ENCODE measurements at places on chromosomes 3 and 15.

GRCh38 chr15:70560617-70561328, 202.6 kb downstream of the UACA start:
- DNase-seq: no peak

DNA sequence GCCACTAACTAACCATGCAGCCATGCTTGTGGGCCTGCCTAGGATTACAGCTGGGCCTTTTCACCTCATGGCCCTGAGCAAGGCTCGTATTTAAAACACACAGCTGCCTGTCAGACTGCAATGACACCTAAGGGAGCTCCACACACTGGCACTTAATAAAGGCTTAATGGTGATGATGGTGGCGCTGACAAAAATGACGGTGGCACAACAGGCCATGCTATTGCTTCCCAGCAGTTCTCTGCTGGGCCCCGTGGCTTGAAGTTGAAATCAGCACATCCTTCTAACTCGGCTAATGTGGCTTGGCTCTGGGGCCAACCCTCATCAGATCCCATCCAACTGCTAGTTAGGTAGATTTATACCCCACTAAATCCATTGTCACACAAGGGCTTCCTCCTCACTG, 112.9 kb downstream of the FHIT start:
- no peak for DNase-seq

GRCh38 chr3:38454178-38454883, 641 bp downstream of the ACVR2B start:
- DNase-seq: peak; percentile 68

GRCh38 chr3:52225452-52226228, at the start of gene TLR9:
TSS of gene TLR9 (minus strand) at chr3:52225645. CDS start at chr3:52225529, 116 bp downstream.
- DNase-seq: no peak

DNA sequence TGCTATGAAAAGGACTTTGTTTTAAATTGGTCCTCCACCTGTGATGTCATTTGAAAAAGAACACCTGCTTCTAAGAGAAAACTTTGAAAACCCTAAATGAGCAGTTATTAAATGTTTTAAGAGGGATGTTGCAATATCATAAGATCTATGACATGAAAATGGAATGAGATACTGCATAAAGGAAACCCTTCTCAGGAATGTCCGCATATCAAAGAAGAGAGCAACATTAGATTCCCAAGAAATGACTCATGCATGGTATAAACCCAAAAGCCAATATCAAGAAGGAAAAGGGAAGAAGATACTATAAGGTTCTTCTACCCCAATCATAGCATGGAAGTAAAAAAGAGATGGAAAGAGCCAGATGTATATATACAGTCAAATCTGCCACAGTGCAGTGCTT, 627.5 kb upstream of the LMCD1 start:
- no peak for DNase-seq

- DNase-seq: no peak
Observed at GRCh38 chr3:65563861-65564260, 474.9 kb downstream of the MAGI1 start.

- DNase-seq: no peak
Observed at GRCh38 chr3:4529876-4530588, 36.9 kb downstream of the ITPR1 start.

GRCh38 chr3:183884097-183884426, 618 bp downstream of the PARL start:
- no peak for DNase-seq

DNA sequence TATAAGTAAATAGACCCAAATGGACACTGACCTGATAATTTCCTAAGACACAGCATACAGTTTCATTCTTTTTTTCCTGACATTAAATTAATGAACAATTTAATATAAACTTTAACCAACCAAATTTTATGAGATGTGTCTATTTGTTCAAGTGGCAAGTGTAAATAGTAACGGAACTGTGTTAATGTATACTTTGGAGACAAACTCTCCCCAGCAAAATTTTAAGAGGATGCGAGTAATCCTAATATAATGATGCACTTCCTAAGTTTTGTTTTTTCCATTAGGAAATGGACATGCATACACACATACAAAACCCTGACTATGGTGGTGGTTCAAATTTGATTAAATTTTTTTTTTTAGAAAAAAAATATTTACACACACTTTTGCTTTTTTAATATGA, 38.5 kb upstream of the MYH15 start:
- no peak for DNase-seq

- DNase-seq: peak; percentile 27
Observed at GRCh38 chr15:48358229-48359152, 27.3 kb downstream of the DUT start.

DNA sequence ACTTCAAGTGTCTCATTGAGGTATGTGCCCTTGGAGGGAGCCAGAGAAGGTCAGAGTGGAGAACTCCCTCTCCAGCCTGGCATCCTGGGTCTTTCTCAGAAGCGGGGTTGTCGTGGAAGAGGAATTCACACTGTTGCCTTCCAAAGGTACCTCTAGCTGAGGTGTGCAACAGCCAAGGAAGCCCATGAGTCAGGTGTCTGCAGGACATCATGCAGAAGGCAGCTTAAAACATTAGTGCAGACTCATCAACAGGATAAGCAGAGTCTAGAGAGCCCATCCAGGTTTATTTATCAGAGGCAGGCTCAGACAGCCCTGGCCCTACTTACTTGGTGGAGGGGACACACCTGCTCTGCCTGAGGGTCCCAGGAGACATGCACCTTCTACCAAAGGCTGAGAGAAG, 95.6 kb upstream of the TPM1 start:
- no peak for DNase-seq

DNA sequence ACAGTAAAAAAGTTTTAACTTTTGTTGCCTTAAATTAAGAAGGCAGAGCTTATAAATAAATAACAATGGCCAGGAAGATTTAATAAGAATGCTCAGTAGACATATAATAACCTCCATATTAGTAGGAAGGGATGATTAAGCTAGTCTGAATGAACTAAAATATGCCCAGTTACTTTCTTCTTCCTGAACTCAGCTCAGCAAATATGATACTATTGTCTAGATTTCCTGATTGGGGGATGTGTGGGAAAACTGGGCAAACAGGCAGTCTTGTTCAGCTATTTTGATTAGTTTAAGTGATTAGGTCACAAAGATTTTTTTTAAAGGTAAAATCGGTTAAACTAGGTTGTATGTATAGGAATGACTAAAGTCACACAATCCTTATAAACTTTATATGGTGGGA, 167.2 kb upstream of the SLC2A2 start:
- DNase-seq: no peak

- DNase-seq: peak; percentile 19
Observed at GRCh38 chr15:64842096-64842939, 603 bp downstream of the PLEKHO2 start.

DNA sequence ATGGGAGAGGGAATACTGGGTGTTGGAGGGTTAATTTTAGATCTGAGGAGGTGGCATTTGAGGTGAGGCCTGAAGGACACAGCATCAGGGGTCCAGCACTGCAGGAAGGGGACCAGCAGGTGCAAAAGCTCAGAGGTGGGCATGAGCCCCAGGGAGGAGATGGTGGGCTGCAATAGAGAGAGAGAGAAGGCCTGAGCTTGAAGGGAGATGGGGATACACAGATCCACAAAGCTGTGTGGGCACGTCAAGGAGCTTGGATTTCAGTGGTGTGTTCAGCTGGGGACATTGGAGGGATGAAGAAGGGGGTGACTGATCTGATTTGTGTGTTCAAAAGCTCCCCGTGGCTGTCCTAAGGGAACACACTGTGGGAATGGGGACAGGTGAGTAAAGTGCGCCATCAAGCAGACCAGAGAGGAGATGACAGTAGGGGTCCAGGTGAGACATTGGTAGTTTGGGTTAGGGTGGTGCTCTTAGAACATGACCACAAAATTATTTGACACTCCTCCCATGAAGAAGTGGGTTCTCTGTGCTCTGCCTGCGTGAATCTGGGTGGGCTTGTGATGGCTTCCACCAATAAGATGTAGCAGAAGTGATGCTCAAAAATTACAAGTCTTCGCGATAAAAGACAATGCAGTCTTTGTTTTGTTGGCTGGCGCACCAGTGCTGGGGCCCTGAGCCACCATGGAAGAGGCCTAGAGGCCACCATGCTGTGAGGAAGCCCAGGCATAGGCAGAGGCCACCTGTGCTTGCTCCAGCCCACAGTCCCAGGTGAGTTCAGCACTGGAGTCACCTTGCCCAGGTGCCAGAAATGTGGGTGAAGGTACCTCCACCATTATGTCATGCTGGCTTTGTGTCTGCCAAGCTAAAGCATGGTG, 1.9 kb upstream of the WNT7A start:
- DNase-seq: no peak

GRCh38 chr3:14832975-14833722, 14.4 kb downstream of the FGD5 start:
- no peak for DNase-seq

DNA sequence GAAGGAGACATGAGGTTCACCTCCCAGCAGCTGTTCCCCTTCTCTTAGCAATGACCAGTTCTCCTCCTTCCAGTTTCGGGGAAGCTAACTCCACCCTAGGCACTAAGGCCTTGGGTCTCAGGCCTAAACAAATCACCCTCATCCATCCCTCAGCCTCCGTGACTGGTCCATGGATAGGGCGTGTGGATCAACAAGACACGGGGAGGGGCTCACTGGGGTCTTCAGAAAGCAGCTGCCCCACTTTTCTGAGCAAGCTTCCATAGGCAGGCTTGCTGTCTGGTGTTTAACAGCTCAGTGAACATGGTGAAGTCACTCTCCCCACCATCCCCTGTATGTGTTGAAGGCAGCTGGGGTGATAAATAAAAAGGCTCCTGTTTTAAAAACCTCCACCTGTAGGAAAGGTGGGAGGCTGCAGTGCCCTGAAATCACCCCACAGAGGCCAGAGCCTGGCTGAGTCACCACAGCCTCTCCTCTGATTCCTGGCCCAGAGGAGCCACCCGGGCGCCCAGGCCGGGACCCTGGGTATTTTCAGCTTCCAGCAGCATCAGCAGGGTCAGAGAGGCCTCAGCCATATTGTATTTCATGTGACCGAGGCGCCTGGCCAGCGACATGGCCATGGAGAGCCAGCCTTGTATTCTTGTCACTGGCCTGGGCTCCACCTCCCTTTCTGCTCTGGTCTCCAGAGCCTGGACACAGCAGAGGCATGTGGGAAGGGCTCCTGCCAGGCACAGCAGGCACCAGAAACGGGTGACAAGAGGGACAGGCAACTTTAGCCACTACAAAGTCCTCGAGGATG, 60.3 kb upstream of the HERC1 start:
- no peak for DNase-seq

DNA sequence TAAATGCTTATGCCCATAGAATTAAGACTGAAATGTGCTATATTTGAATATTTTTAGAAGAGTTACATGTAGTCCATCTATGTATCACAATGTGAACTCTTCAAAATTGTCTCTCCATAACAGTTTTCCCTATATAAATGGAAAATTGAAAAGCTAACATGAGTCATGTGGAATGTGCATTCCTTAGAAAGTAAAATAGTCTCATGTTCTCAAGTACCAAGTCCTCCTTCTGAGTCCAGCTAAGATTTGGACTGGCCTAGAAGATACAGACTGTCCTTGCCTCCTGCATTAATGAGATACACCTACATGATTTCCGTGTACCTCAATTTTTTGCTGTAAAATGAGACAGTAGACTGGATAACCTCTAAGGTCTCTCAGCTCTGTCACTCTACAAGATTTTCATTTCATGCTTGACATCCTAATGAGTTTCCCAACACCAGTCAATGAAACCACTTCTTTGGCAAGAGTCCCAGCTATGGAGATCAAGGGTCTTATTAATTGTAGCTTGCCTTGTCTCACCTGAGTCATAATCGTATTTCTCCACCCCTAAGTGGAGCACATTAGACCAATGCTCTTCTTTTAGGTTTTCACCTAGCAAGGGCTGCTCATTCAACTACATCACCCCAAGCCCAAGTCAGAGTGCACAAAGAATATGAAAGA, 350.6 kb upstream of the IL12A start:
- peak; percentile 37 for DNase-seq

DNA sequence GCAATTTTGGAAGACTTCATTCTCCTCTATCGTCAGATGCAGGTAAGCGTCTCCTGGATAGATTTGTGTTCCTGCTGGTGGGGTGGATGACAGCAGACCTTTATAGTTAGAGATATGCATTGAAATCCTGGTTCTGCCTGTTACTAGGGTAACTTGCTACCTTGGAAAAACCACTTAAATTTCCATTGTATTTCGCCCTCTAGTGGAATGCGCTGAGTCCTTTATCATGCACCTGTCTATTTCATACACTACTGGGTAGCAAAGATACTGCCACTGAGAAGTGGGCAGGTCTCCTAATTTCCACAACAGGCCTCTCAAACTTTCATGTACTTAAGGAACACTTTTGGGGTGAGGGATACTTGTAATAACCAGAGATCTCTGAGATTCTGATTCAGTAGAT, 209.5 kb upstream of the SUCLG2 start:
- DNase-seq: no peak

DNA sequence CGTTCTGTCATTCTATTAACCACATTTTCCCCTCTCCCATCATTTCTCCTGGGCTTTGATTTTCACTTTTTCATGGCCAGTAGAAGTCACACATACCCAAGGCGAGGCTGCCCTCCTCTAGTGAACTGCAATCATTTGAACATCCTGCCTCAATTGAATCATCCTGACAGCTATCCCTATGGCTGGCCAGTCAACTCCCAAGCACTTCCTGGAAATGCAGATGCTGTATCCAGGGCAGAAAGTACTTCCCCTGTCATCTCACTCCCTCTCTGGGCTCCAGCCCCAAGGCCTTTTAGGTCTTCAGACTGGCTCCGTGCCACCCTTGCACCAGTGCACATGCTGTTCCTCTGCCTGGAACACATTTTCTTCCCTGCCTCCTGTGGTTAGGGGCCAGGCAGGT, 738.3 kb upstream of the CFAP20DC start:
- DNase-seq: no peak

- DNase-seq: peak; percentile 27
Observed at GRCh38 chr3:60025096-60026050, 975.5 kb upstream of the CFAP20DC start.

DNA sequence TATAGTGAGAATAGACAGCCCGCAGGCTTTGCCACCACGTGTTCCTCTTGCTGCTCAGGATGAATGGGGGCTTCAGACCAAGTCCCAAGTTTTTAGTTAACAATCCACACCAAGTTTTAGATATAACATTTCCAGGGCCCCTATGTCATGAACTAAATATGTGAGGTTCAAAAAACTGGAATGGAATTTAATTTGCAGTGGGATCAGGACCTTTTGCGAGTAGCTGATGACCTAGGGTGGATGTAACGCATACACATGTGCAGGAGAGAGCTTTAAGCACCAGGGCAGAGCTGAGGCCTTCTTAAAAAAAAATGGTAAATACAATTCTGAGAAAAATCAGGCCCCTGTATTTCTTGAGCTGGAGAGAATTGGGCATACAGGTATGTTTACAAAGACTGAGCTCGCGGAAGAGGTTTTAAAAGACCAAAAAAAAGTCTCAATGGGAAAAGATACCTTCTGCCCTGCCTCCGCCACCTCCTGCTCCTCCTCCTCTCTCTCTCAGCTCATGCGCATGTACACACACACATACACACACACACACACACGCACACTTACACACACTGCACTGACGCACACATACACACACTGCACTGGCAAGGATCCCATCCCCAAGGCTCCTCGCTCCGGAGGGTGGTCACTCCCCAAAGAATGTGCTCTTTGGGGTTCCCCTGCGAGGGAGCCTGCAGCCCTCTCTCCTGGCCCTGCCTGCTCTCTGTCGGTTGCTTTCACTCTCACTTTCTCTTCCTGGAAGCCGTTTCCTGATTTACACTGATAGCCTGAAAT, 48.2 kb upstream of the IGF1R start:
- DNase-seq: peak; percentile 58

All from AG20443 (cell line).